ENCODE measurements at places on chromosomes 13 and 19. TPM values are rescaled to one million over a fixed set of nuclear protein-coding genes. Genes with fewer than 3 reads are reported as not detected.

GRCh38 chr19:39631178-39631577, 24.5 kb upstream of the LGALS16 start:
- no peak for DNase-seq

DNA sequence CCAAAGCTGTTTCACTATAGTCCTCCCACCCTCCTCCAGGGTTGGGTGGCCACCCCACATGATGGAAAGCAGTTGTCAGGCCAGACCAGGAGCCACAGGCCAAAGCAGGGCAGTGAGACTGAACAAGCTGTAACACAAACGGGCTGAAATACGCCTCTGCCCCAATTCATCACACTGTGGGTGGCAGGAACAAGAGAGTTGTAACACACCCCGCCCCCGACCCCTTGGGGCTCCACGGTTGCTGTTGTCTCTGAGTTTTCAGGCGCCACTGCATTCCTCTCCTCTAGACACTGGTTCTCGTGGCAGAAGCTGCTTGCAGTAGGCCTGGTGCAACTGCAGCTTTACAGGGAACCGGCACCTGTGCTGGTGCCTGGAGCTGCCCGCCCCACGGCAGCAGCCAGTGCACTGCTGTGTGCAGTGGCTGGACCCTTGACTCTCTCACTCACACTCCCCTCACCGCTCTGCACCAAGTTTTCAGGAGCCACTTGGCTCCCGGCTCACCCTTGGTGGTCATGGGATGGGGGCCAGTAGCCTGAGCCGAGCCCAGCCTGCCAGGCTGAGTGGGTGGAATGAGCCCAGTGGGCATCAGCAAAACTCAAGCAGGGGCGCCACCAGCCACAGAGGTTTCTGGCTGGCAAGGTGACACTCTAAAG, 1314.5 kb upstream of the MIR17HG start:
- DNase-seq: no peak

DNA sequence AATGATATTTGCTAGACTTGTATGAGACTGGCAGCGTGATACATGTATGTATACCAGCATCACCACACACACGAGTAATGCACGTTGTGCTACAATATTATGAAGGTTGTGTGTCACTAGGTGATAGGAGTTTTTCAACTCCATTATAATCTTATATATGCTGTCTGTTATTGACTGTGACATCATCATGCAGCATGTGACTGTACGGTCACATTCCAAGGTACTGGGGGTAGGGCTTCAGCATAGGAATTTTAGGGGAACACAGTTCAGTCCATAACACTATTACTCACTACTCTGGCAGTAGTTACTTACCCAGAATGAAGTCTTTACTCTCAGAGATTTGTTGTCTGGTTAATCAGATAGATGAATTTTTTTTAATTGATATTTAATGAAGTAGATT, 91.1 kb downstream of the CDK8 start:
- no peak for DNase-seq

GRCh38 chr13:72726726-72727416, 558 bp downstream of the MZT1 start:
- DNase-seq: no peak

GRCh38 chr19:55146705-55147273, 2.2 kb downstream of the TNNT1 start:
- no peak for DNase-seq

- no peak for DNase-seq
These were observed 117.9 kb downstream of the CRYL1 start for GRCh38 chr13:20407759-20408158.

- DNase-seq: peak; percentile 50
These were observed 178.4 kb downstream of the FGF9 start for GRCh38 chr13:21849323-21849722.

GRCh38 chr13:113584870-113585671, 518 bp downstream of the TFDP1 start:
- peak; percentile 37 for DNase-seq

GRCh38 chr13:25899952-25900351, 151.9 kb downstream of the SHISA2 start:
- no peak for DNase-seq

- no peak for DNase-seq
These were observed 15.4 kb downstream of the CEBPG start for GRCh38 chr19:33388725-33389420.

DNA sequence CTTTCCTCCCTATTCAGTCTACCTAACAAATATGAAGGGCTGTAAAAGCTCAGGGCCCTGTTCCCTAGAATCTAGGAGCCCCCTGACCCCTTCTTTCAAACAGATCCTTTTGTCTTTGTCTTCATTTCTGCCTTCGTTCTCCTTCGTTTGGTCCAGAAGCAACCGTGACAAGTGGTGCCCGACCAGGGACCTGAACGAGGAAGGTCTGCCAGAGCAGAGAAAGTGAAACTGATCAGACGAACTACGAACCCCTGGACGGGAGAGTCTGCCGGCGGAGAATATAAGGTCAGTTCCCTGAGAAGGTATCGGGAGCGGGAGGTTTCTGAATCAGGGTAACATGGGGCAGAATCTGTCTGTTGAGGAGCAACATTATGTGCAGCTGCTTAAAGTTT, 751 bp downstream of the ERVK3-1 start:
- peak; percentile 41 for DNase-seq

BEST2 gene
- not detected for total RNA-seq

ANKRD24 gene
- 1.4 TPM for total RNA-seq

SBK3 gene
- total RNA-seq: not detected

SIGLEC8 gene
- not detected for total RNA-seq

GPR4 gene
- not detected for total RNA-seq

RNF17 gene
- total RNA-seq: not detected

Data from B cell (primary cell).